Calu3 (cell line): ENCODE measurements at places on chromosomes 7 and 10. TPM values are rescaled to one million over a fixed set of nuclear protein-coding genes. Genes with fewer than 3 reads are reported as not detected.

- no peak for DNase-seq
These were observed 11.7 kb upstream of the WAPL start for GRCh38 chr10:86533328-86533727.

DNA sequence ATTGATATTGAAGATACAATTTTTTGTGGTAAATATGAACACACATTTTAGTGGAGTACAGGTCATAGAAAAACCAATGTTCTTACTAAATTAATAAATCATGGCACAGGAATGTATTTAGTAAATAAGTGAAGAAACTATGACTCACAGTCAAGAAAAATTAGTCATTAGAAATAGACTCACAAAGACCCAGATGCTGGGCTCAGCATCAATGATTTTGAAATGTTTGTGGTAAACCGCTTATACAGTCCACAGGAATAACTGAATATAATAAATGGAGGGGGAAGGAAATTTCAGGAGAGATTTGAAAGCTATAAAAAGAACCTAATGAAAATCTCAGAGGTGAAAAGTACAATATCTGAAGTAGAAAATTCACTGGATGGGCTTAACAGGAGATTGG is 138.3 kb upstream of the ADCY1 start:
- DNase-seq, result peak; percentile 35

- DNase-seq, result no peak
These were observed 36.1 kb downstream of the AGK start for GRCh38 chr7:141587304-141587703.

GRCh38 chr7:137990251-137990941 is 11.5 kb downstream of the CREB3L2 start:
- no peak for DNase-seq

GRCh38 chr10:101580486-101581399 is 7.3 kb downstream of the POLL start:
- DNase-seq, result no peak

GRCh38 chr10:55629793-55630490 is 731.1 kb downstream of the ZWINT start:
- DNase-seq, result no peak

The GRM3 gene
- not detected in 2 replicates for total RNA-seq
